Activated T-cell treated with anti-CD3 and anti-CD28 coated beads, Interleukin-2, amount 50 U/mL, for 24 hours (primary cell): ENCODE measurements at places on chromosomes 4 and X.
A peak's percentile ranks its signal among the peaks of the same experiment; 100 is the strongest.

DNA sequence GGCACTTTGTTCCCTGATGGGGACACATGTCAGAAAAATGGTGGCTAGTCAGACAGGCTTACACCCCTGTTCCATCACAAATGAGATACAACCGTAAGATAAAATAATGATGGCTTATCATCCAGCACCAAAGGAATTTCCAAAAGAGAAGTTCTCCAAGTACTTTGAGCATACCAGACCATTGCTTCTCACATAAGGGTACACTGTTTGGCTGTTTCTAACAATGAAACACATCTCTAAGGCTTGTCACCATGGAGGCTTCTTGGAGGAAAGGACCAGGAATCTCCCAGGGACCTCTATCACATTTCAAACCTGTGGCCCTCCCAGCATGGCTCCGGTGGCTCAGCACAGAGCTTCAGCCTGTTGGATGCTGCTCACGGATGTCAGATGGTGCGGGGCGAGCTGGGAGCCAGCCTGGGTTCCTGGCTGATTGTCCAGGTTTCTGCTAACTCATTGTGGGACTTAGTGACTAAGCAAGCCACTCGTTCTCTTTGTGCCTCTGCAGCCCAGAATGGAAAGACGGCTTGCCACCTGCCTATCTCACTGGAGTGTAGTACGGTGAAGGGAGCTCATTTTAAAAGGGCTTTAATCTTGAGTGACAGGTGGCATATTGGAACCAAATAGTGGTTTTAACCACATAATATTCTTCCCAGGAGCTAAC lies 54.5 kb downstream of the FHDC1 start:
- no peak for DNase-seq
- no peak overlapping the region for H3K4me3 ChIP-seq
- no peaks in the 10 kb centered on the region for H3K27me3 ChIP-seq
- no peak overlapping the region for H3K27ac ChIP-seq
- no peaks in the 10 kb centered on the region for H3K4me1 ChIP-seq

DNA sequence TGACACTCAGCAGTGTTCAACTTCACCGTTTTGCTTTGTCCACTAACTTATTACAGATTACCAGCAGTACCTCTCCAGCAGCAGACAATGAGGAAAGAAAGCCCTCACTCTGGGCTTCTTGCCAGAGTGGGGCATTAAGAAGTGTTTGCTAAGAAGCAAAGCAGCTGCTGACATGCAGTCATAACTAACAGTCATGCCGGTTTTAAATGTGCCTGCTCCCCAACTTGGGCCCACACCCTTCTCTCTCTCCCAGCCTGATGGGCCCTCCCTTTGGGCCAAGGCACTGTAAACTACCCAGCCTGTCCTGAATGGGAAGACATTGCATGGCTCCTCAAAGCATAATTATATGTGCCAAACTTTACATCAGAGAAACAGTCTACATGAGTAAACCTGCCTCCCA lies 54.6 kb upstream of the HHIP start:
- no peak overlapping the region for H3K4me3 ChIP-seq
- H3K27ac ChIP-seq, result no peak overlapping the region
- H3K4me1 ChIP-seq, result no peaks in the 10 kb centered on the region

GRCh38 chr4:172168888-172169287 lies 355.7 kb downstream of the GALNTL6 start:
- no peaks in the 10 kb centered on the region for H3K4me1 ChIP-seq
- H3K27ac ChIP-seq, result no peak overlapping the region
- DNase-seq, result no peak

GRCh38 chr4:78722878-78723277 lies 53.3 kb upstream of the BMP2K start:
- H3K27ac ChIP-seq, result no peak overlapping the region
- H3K27me3 ChIP-seq, result no peaks in the 10 kb centered on the region
- DNase-seq, result no peak

DNA sequence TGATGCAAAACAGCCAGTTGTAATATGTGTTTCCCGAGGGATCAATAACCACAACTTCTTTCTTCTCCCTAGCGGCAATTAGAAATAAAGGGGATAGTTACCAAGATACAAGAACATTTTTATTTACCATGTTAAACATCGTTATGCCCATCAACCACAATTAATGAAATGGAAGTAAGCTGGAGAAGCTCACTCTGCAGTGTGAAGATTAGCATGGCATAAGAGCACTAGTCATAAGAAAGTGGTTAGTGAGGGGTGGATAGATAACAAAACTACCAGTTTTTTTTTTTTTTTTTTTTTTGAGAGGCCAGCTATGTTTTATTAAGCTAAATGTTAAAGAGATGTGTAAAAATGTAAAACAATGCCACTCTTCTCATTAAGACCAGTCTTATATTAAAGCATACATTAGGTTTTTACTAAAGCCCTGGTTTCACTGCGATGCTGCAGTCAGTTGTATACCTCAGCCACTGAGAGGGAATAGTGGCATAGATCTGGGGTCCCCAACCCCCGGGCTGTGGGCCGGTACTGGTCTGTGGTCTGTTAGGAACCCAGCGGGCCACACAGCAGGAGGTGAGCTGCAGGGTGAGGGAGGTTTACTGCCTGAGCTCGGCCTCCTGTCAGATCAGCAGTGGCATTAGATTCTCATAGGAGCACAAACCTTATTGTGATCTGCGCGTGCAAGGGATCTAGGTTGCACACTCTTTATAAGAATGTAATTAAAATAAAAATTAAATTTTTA lies 27.9 kb upstream of the NFXL1 start:
- no peaks in the 10 kb centered on the region for H3K36me3 ChIP-seq
- no peaks in the 10 kb centered on the region for H3K4me1 ChIP-seq
- no peaks in the 10 kb centered on the region for H3K27me3 ChIP-seq
- no peak for DNase-seq
- H3K4me3 ChIP-seq, result no peak overlapping the region

- peak overlapping the region; percentile 91 for H3K27ac ChIP-seq
- DNase-seq, result no peak
- peaks cover 28% of the 10 kb centered on the region for H3K27me3 ChIP-seq
- H3K36me3 ChIP-seq, result peaks cover 32% of the 10 kb centered on the region
Measured at GRCh38 chrX:39327255-39327654, 526.0 kb downstream of the MID1IP1 start.

GRCh38 chr4:121428721-121429120 lies 47.9 kb upstream of the QRFPR start:
- no peak overlapping the region for H3K27ac ChIP-seq
- no peak for DNase-seq
- no peaks in the 10 kb centered on the region for H3K4me1 ChIP-seq
- peaks cover 14% of the 10 kb centered on the region for H3K27me3 ChIP-seq
- no peak overlapping the region for H3K4me3 ChIP-seq
- H3K36me3 ChIP-seq, result no peaks in the 10 kb centered on the region

DNA sequence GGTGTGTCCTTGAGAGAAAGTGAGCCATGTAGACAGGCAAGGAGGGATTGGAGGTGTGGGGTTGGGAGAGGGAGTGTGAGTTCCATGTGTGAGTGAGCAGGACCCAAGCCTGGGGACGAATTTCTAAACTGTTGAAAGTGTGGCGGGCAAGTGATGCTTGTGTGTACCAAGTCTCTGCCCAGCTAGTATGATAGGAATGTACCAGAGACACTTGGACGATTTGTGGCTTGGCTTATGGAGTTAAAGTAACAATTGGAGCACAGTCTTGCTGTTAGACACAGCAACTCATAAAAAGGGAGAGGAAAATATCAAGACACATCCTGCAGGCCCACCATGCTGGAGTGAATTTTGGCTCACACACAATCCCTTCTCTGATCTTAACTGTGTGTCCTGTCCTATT lies 8.5 kb downstream of the PTTG2 start:
- H3K4me1 ChIP-seq, result peaks cover 29% of the 10 kb centered on the region
- DNase-seq, result no peak
- no peaks in the 10 kb centered on the region for H3K36me3 ChIP-seq
- H3K4me3 ChIP-seq, result no peak overlapping the region
